Caudate nucleus (tissue), 63 donors: ENCODE measurements at places on chromosomes 3 and 15.

GRCh38 chr3:172527306-172527705 lies 4.1 kb upstream of the TNFSF10 start:
- DNase-seq, result no peak

- no peak for DNase-seq
Measured at GRCh38 chr3:85077018-85077417, 118.2 kb downstream of the CADM2 start.

GRCh38 chr3:192253138-192253887 lies 474.0 kb downstream of the FGF12 start:
- no peak for DNase-seq

DNA sequence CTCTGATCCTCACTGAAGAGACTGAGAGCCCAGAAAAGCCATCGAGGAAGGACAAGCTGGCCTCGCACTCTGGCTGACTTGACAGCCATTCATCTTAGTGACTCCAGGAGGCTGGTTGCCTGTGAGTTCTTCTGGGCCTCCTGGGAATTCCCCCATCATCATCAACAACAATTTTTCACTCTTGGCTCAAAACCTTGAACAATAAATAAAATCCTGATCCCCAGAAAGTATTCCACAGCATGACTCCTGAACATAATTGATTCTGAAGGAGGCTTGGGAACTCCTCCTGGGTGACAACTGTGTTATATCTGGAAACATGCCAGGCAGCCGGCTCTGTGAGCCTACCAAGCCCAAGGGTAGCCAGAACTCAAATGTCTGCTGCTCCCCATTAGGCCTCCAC lies 188.6 kb downstream of the SHQ1 start:
- no peak for DNase-seq

DNA sequence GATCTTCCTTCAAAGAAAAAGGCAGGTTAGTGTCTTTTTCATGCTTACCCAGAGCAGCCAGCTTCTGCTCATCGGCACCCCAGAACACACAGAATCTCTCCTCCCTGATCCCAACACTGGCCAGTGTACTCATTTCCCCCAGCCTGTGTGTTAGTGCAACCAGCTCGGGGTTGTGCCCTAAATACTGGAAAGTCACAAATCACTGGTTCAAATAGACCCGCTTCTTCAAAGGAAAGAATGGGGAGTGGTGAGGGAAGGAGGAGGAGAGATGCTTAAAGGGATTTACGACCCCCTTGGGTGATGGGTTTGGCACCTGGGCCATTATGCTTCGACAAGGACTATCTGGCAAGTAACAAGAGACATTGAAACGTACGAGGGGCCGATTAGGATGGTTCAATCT lies 114.0 kb downstream of the FOXB1 start:
- DNase-seq, result no peak

DNA sequence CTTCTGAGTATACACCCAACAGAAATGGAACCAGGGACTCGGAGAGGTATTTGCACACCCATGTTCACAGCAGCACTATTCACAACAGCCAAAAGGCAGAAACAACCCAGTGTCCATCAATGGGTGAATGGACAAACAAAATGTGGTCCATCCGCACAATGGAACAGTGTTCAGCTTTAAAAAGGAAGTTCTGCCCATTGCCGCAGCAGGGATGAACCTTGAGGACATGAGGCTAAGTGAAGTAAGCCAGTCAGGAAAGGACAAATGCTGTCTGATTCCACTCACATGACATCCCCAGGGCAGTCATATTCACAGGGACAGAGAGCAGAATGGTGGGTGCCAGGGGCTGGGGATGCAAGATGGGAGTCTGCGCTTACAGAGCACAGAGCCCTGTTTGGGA lies 7.5 kb downstream of the IQSEC1 start:
- DNase-seq, result no peak
